ENCODE measurements at places on chromosomes 5 and 9.
A peak's percentile ranks its signal among the peaks of the same experiment; 100 is the strongest.

DNA sequence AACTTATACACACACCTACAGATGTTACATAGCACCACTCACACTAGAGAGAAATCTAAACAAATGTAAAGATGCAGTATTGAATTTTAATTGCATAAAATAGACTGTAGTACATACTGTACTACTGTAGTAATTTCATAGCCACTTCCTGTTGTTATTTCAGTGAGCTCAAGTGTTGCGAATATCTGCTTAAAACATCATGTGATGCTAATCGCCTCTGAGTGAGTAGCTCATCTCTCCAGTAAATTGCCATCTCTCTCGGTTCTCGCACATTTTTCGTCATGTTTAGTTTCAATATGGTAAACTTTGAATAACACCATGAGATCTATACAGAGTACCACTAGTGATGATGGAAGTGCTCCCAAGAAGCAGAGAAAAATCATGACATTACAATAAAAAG lies 22.0 kb upstream of the ARHGEF28 start:
- DNase-seq, result no peak

GRCh38 chr9:130651752-130652151 lies 12.6 kb upstream of the PRDM12 start:
- no peak for DNase-seq

DNA sequence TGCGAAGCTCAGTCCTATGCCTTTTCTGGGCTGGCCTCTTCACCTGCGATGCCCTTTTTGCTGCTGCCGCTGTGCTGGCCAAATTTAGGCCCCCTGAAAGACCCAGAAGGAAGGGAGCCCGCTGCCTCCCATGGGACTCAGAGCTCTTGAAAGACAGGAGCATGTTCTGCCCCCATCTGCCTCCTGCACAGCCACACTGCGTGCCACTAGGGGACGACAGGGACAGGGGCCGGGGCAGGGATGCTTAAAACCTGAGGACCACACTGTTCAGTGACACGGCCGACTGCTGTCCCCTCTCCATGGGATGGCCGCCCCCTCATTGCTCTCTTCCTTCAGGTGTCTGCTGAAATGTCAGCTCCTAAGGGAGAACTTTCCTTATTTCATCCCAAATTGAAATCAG lies 132.4 kb downstream of the ADAMTS2 start:
- no peak for DNase-seq

- DNase-seq, result no peak
Observed at GRCh38 chr5:17147617-17148016, 69.8 kb upstream of the BASP1 start.

GRCh38 chr9:87615547-87616148 lies 110.3 kb upstream of the CTSL start:
- no peak for DNase-seq

DNA sequence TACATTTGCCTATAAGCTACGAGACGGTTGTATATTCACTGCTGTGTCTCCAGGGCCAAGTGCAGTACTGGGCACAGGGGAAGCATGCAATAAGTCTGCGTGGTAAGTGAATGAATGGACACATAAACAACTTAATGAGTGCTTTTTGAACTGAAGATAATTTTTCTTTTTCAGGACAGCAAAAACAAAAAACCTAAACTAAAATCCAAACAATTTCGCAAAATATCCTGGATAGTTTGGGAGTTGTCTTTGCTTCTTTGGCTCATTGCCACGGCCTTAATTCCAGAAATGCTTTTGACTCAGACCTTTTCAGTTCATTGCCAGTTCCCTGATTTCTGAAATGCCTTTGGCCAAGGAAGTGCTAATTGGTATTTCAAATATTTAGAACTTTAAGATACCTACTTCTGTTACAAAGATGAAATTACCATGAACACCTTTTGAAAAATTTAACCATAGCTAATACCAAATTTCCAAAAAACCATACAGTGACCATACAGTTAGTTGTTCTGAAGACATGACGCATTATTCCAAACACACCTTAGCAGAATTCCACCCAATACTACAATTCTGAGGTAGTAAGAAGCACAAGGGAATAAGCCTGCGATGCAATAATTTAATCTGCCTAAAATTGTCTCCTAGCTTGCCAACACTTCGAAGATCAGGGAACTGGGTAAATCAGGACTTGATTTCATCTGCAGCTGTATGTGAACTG lies 42.8 kb downstream of the TEK start:
- DNase-seq, result no peak

DNA sequence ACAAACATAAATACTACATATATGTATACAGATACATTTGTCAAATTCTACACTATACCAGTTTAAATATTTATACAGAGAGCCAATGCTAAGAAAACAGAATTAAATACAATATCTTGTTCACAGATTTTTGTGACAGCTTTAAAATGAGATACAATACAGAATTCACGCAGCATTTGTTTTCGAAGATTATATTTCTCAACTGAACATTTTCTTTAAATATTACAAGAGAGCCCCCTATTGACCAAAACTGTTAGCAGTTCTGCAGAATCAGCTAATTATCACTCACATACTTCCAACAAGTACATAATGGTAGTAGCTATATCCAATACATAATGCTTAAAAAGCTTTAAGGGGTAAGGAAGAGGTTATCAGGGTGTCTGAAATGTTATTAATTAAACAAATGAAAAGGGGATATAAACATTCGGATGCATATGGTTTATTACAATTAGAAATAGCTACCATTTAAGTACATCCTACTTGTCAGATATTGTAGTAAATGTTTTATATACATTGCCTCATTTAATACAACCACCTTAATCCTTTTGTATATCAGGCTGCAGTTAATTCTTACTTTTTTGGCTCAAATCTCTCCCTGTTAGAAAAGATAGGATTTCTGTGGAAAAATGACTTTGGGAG lies 31.7 kb downstream of the ZDHHC21 start:
- no peak for DNase-seq

- DNase-seq, result no peak
Observed at GRCh38 chr5:78926252-78926651, 58.9 kb downstream of the ARSB start.

DNA sequence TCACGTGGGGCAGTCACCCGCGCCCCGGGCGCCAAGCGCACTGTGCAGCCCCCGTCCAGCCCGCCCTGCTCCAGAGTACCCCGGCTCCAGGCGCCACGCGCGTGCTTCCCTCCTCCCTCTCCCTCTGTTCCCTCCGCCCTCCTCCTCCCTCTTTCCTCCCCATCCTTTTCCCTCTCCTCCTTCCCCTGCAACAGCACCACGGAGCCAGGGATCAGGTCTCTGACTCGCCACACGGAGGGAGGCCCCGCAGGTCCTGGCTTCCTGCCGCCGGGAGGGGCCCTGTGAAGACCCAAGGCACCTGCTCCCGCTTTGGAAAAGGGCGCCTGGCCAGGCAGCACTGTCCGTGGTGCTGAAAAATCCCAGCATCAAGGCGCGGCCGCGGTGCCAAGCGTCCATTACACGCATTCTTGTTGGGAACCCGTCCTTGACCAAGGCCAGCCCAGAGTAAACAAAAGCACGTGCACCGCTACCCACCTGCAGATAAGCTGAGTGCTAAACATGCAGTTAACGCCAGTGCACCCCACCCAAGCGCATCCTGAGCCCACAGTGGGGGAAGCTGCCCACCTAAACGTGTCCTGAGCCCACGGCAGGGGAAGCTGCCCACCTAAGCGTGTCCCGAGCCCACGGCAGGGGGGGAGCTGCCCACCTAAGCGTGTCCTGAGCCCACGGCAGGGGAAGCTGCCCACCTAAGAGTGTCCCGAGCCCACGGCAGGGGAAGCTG lies 21.7 kb downstream of the SLC6A18 start:
- DNase-seq, result peak; percentile 6

DNA sequence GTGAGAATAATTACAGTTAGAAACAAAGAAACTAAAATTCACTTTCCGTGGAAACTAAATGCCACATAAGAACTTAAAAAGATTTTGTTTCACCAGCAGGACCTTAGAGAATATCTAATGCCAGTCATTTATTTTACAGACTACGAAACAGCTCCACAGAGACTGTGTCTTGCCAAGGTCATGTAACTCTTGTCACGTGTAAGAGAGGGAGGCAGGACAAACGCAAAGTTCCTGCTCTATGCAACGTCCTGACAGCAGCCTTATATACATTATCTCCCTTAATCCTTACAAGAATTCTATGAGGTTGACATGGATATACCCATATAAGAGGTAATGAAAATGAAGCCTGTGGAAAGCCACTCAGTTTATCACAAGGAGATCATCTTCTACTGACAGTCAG lies 39.4 kb downstream of the CTNNAL1 start:
- DNase-seq, result no peak

DNA sequence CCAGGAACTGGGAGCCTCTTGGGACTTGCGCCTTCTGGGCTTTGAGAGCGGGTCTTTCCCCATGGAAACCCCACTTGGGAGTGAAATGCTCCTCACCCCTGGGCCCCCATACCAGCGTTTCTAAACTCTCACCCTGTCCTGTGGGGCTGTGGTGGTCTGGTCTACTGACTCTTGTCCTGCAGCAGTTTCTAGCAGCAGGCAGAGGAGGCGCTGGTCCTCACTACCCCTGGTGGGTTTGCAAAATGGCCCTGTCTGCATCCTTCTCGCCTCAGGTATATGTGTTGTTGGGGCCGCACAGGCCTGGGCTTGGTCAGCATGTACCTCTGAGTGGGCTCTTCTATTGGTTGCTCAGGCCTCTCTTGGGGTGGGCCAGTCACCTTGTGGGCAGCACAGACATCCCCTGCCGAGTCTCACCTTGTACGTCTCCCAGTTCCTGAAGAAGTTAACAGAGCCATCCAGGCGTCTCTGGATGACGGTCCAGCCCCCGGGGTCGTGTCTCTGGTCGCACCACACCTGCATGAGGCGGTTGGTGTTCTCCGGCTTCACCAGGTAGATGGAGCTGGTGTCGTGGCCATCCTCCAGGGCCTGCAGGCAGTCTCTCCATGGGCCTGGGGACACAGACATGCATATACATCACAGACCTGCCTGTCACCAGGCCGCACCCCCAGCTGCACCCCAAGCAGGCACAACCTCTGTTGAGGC lies 29.0 kb downstream of the ANGPTL2 start:
- no peak for DNase-seq

GRCh38 chr5:87382224-87382623 lies 30.5 kb downstream of the CCNH start:
- DNase-seq, result no peak

DNA sequence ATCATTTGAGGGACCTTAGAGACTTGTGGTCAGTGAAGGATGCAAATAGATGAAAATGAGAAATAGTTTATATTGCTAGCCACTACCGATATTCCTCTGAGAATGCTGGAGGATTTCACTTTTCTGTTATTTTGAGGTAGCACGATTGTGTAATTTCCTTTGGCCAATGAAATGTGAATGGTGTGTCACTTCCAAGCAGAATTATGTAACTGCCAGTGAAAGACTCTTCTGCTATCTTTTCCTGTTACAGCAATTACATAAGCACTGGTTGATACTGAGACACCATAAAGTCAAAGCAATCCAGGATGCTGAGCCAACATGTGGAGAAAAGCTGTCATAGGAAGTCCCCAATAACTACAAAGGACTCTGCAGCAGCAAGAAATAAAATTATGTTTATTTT lies 3.6 kb upstream of the PCDHA2 start:
- no peak for DNase-seq

GRCh38 chr5:160064417-160064810 lies 54.8 kb downstream of the PWWP2A start:
- no peak for DNase-seq

GRCh38 chr9:74147906-74148305 lies 349.2 kb upstream of the RORB start:
- no peak for DNase-seq

DNA sequence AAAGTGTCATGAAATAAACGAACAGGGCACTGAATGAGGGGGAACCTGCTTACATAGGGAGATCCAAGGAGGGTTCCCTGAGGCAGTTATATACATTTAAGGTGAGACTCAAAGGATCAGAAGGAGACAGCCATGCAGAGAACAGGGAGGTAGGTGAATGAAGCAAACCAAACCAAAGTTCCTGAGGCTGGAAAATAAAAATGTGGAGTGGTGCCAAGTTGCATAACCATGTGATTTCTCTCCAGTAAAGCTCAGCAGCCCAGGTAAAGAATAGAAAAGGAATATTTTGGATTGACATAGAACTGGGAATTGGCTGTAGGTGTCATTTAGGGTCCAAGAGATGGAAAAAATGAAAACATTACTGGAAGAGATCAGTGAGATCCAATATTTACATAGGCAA lies 110.7 kb downstream of the CAAP1 start:
- no peak for DNase-seq

DNA sequence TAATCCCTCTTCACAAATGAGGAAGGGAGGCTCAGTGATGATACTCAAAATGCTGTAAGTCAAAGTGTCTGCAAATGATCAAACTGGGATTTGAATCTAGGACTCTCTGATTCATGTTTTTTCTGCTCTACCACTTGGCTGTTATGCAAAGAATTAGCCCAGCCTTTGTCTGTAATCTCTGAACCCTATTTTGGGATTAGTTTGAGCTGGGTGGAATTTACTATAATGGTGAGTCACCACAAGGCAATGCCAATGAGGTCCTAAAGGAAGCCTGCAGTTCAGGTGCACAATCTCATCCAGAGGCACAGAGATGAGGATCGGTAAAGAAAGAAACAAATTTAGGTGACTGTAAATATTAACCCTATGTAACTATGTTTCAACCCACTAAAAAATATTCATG lies 29.2 kb downstream of the RFK start:
- no peak for DNase-seq

DNA sequence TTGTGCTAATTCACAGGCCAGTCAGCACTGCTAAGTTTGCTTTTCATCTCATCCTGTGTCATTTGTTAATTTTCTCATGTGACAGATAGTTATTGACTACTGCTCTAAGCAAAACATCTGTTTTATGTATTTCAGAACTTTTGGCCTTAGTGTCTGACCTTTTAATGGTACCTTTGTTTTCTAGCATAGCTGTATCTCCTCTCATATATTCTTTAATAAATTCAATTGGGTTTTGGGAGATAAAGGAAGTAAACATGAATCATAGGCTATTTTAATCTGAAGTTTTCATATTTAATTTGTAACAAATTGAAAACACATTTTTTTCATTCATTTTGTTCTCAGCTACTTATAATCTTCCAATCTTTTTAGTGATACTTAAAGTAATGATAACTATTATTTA lies 13.1 kb downstream of the NDUFAF2 start:
- DNase-seq, result no peak

GRCh38 chr9:112193572-112194288 lies 18.6 kb upstream of the SUSD1 start:
- no peak for DNase-seq

DNA sequence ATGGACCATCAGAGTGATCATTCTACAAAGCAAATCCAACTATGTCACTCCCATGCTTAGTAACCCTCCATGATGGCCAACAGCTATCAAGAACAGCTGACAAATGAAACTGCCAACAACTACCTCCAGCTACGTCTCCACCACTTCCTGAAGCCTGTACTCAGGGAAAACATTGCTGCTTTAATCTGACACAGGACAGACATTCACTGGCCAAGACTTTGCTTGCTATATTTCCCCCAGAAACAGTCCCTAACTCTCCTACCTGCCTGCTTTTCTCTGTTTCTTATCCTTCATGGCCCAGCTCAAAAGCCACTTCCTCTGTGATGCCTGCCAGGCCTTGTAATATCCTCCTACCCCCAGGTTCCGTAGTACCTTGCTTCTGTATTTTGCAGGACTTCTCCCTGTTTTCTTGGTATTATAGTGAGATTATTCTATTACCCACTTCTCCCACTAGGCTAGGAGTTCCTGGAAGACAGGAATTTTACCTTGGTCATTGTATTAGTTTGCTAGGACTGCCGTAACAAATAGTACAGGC lies 14.7 kb upstream of the RAB14 start:
- DNase-seq, result no peak
